ENCODE measurements at places on chromosomes 12 and 14.

DNA sequence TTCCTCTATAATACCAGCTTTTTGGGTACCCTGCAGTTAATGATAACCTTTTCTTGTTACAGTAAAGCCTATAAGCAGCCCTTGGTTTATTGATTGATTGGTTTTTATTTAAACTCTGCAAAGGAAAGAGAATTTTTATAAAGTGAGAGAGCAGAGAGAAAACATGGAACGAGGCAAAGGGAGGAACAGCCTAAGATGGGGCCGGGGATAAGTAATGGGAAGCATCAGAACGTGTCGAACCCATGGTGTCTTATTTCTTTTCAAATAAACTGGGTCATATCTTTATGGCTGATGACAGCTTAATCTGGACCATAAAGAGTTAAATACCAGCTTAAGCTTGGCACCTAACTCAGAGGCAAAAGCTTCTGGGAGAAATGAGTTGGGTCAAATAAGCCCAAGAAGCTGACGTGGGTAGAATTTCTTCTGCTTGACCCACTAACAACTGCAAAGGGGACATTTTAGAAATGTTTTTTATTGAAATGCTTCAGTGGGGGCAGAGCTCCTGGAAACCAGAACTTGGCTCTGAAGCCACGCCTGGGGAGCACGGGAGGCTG lies 12.0 kb upstream of the C14orf93 start:
- DNase-seq = no peak

DNA sequence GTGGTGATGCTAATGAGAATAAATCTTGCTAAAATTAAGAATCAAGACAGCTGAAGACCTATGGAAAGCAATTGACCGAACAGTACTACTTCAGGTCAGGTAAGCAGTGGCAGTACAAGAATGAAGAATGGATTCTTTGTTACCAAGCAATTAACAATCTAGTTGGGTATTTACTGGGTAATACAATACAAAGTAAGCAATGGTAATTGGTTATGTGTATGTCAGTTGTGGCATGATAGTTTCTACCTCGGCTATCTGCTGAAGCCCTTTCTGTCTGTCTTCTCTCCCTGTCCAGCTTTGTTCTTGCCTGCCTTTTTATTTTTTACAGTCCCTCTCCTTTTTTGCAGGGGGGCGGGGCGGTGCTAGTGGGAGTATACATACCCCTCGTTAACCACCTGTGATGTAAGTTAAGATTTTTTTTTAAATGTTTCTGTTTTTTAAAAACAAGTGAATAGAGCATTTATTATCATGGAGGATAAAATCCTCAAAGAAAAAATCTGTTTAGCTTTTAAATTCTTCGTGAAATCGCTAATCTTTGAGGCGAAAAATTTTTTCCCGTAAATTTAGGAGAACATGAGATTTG lies 75.9 kb downstream of the RCOR1 start:
- no peak for DNase-seq

DNA sequence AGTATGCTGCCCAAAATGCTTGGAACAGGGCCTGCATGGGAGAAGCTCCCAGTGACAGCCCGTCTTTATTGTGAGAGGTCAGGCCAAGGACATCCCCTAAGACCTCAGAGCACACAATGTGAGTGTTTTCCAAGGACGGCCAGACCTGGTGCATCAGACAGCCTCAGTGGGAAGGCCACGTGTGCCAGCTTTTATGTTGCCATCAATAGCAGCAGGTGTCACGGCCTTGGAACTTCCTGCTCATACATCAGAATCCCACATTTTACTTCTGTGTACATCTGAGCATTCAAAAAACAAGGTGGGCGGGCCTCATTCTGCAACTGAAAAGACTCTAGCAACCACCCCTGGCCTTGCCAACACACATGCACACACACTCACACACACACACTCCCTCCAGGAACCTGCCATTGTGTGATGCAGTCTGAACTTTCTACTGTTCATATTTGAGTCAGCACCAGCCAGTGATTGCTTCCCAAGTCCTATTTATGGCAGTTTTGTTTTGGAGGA lies 753.1 kb upstream of the TBX3 start:
- no peak for DNase-seq

DNA sequence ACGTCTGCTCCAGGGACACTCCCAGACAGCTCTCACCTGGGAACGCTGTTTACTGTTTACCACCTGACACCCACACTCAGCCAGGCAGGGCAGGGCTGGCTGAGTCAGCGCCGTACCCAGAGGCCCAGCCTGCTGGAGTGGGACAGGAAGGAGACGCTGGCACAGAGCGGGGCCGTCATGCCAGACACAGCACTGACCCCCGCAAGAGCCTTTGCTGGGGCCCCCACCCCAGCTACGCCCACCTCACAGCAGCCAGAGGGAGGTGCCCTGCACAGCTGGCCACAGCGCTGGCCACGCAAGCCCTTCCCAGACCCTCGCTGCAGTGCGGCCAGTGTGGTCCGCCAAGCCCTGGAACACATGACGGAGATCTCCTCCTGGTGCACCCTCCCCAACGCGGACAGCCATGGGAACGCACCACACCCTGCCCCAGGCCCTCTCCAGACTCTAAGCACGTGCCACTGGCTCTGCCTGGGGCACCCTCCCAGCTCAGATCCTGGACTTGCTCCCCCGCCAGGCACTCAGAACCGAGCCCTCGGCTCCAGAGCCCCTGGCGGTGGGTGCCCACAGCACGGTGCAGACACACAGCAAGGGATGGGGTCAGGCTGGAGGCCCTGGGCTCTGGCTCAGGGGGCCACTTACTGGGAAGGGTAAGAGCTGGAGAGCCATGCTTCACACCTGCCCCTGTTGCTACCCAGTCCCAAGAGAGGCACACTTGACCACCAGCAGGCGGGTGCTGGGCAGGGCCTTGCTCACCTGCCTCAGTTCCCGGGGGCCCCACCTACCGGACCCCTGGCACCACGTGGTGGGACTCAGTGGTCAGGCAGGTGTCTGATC lies 5.7 kb downstream of the AHNAK2 start:
- no peak for DNase-seq

GRCh38 chr12:41055875-41056577 lies 132.1 kb upstream of the PDZRN4 start:
- peak; percentile 49 for DNase-seq

DNA sequence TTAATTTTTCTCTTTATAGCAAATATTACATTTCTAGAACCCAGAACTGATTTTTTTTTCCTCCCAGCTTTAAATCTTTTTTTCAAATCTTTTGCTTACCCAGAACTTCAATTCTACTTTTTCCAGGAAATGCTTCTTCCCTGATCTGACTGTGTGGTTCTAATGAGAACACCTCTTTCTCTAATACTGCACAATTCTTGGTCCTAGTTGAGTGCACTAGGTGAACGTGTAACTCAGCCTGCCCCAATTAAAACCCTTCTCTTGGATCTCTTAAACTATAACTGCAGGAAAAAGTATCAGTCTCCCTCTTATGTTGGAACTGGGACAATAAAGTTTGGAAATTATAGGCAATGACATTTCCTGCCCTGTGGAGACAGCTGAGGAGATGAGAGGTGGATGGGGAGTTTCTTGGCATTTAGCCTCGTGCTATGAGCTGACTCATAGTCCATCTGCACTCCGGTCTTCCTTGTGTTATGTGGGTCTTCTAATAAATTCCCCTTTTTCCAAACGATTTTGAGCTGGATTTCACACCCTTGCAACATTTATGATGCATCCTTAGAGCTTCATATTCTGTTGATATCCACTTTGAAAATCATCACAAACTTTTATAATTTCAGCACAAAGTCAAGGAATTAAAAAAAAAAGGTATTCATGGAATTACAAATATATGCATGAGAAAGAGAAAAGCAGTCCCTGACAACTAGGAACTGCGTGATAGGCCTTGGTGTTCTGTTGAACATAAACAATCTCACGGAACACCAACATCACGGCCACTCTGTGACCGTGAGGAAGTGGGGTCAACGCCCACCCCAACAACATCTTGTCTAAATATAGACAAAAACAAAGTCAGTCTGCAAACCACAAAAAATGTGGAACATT lies 52.4 kb downstream of the BRMS1L start:
- peak; percentile 91 for DNase-seq

GRCh38 chr12:12010277-12011039 lies 60.3 kb upstream of the BCL2L14 start:
- DNase-seq = peak; percentile 81

GRCh38 chr14:96727491-96727890 lies 69.7 kb upstream of the VRK1 start:
- no peak for DNase-seq

- no peak for DNase-seq
Measured at GRCh38 chr14:97070259-97070658, 273.1 kb downstream of the VRK1 start.

GRCh38 chr14:103775506-103775905 lies 59.9 kb downstream of the ZFYVE21 start:
- no peak for DNase-seq

- DNase-seq = no peak
Measured at GRCh38 chr14:46352844-46353243, 298.7 kb downstream of the RPL10L start.

GRCh38 chr12:7647071-7647470 lies 18.6 kb downstream of the APOBEC1 start:
- DNase-seq = no peak

- DNase-seq = peak; percentile 4
Measured at GRCh38 chr12:126051611-126052107, 986.4 kb downstream of the AACS start.

- DNase-seq = no peak
Measured at GRCh38 chr12:64269161-64269560, 47.1 kb upstream of the KICS2 start.

DNA sequence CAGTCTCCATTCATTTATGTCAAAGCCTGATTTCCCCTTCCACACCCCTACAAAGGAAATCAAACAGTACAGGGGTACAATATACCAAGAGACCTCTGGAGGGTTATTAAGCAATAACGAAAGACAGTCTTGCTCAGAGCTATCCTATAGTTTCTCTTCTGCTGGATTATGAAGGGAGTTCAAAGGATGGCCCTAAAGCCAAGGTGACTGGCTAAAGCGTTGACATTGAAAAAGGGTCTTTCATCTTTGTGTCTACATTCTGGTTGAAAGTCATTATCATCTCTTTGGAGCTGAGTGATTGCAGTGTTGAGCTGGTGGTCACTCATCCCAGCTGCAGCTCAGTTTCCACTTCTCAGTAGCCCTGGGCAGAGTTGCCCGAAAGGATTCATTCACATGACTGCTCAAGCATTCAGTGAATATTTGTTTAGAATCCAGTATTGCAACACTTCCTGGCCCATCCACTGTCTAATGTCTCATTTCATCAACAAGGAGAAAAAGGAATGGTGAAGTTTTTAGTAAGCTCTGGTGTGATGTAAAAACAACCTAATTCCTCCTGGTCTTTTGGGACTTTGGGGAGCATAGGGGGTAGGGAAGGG lies 19.2 kb upstream of the TBX5 start:
- DNase-seq = peak; percentile 69

GRCh38 chr14:88043529-88044443 lies 38.9 kb downstream of the GPR65 start:
- DNase-seq = no peak

- peak; percentile 24 for DNase-seq
Measured at GRCh38 chr14:82438436-82438835, 904.8 kb upstream of the SEL1L start.

DNA sequence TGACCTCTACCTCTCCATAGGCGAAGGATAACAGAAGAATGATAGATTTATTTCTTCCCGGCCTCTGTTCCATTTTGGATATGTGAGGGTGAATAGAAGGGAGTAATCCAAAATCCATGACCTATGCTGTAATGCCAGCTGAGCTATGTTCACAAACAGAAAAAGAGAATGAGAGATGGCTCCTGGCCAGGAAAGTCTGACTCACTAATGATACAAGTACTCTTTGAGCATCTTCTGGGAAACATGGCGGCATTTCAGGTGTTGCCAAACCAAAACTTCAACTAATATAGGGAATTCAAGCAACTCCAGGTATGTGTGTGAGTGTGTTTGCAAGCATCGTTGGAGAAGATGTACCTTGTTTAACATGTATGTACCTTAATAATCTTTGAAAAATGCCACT lies 55.1 kb downstream of the MED13L start:
- DNase-seq = peak; percentile 81

DNA sequence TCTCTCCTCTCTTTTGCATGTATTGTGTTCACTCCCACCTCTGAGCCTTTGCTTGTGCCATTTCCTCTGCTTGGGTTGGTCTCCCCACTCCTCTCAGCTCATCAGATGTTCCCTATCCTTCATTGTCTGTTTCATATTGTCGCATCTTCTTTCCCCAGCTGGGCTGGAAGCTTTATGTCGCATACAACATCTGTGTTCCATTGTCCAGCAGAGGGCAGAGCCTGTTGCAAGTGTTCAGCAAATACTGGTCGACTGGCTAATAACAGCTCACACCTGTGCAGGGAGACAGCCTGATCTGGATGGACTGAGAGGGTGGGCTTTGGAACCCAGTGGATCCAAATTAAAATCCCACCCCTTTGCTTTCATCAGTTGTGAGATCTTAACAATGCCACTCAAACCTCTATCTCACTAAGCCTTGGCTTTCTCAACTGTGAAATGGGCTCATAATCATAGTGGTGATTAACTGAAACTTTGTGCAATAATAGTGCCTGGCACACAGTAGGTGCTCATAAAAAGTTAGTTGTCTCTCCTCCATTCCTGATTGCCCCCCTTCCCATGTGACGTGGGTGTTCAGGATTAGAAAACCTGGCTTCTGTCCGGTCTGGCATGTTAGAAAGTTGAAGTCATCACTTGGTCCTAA lies 75.8 kb downstream of the RIN3 start:
- peak; percentile 37 for DNase-seq

GRCh38 chr14:100871234-100872186 lies 32.0 kb downstream of the RTL1 start:
- peak; percentile 62 for DNase-seq

GRCh38 chr14:102146423-102146822 lies 6.7 kb downstream of the WDR20 start:
- DNase-seq = no peak

DNA sequence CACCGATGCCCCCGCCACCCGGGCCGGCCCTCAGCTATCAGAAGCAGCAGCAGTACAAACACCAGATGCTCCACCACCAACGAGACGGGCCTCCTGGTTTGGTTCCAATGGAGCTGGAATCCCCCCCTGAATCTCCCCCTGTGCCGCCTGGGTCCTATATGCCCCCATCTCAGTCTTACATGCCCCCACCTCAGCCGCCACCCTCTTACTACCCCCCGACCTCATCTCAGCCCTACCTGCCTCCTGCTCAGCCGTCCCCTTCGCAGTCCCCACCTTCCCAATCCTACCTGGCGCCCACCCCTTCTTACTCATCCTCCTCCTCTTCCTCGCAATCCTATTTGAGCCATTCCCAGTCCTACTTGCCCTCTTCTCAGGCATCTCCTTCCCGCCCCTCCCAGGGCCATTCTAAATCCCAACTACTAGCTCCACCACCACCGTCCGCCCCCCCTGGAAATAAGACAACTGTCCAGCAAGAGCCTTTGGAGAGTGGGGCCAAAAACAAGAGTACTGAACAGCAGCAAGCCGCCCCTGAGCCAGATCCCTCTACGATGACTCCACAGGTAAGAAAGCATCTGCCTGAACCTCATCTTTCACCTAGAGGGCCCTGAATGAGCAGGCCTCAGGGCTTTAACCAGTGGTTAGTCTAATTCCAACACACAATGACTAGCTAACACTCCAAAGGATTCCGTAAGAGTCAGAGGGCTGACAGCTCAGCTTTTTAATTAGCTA lies 851 bp downstream of the YLPM1 start:
- DNase-seq = no peak

Data from fibroblast of skin of abdomen (primary cell).